ENCODE measurements at places on chromosomes 16 and 17. TPM values are rescaled to one million over a fixed set of nuclear protein-coding genes. Genes with fewer than 3 reads are reported as not detected.

The DNAAF8 gene
- not detected for polyA plus RNA-seq

The MT1A gene
- polyA plus RNA-seq: not detected

The CRHR1 gene
- not detected for polyA plus RNA-seq

The GNG13 gene
- not detected for polyA plus RNA-seq

The SYT17 gene
- polyA plus RNA-seq: 24.9 TPM

The SLFN14 gene
- not detected for polyA plus RNA-seq

The WFDC1 gene
- not detected for polyA plus RNA-seq

The CCL1 gene
- polyA plus RNA-seq: not detected

DNA sequence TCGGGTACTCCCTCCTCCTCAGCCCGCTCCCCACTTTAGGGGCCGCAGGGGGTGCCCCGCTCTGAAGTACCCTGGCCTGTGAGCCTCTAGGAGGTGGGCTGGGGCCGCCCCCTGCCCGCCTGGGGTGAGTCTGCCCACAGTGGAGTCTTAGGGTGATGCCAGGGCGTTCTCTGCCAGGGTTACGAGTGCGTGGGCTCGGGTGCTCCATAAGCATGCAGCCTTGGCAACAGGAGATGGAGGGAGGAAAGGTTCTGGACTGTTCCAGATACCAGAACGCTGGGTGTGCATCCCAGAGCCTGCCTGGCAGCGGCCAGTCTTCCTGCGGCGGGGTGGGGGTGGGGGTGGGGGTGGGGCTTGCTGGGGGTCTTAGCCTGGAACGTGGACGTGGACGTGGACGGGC is 15.9 kb downstream of the CACNA1H start:
- DNase-seq: no peak
- H3K36me3 ChIP-seq: no peaks in the 10 kb centered on the region
- H3K4me1 ChIP-seq: no peaks in the 10 kb centered on the region

DNA sequence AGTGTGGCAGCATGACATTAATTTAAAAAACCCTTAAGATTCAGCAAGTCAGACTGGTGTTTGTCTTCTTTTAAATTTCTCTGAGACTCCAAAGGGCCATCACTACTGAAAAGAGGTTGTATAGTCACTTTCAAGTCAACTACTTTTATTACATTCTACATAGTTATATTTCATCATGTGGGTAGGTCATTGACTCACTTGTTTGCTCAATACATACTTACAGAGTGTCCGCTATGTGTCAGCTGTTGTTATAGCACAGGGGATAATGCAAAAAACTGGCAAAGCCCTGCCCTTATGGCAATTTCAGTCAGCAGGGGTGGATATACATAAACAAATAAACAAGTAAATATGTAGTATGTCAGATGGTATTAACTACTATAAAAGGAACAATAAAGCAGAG is 2.5 kb upstream of the MYH4 start:
- no peak for DNase-seq
- H3K4me3 ChIP-seq: no peak overlapping the region
- peaks cover 3% of the 10 kb centered on the region for H3K27me3 ChIP-seq
- no peaks in the 10 kb centered on the region for H3K4me1 ChIP-seq

GRCh38 chr16:50259334-50260205 is 6.8 kb upstream of the ADCY7 start:
- H3K4me3 ChIP-seq: no peak overlapping the region
- no peak overlapping the region for H3K27ac ChIP-seq
- DNase-seq: no peak
- H3K4me1 ChIP-seq: peaks cover 4% of the 10 kb centered on the region
- H3K36me3 ChIP-seq: no peaks in the 10 kb centered on the region

- H3K4me3 ChIP-seq: no peak overlapping the region
- no peaks in the 10 kb centered on the region for H3K36me3 ChIP-seq
- no peak for DNase-seq
- no peaks in the 10 kb centered on the region for H3K4me1 ChIP-seq
- H3K27me3 ChIP-seq: no peaks in the 10 kb centered on the region
Measured at GRCh38 chr16:70610273-70611223, 35.8 kb upstream of the IL34 start.

- no peaks in the 10 kb centered on the region for H3K27me3 ChIP-seq
- no peak overlapping the region for H3K27ac ChIP-seq
- no peak overlapping the region for H3K4me3 ChIP-seq
- H3K36me3 ChIP-seq: no peaks in the 10 kb centered on the region
- DNase-seq: no peak
Measured at GRCh38 chr17:6057562-6057961, 12.6 kb upstream of the WSCD1 start.

DNA sequence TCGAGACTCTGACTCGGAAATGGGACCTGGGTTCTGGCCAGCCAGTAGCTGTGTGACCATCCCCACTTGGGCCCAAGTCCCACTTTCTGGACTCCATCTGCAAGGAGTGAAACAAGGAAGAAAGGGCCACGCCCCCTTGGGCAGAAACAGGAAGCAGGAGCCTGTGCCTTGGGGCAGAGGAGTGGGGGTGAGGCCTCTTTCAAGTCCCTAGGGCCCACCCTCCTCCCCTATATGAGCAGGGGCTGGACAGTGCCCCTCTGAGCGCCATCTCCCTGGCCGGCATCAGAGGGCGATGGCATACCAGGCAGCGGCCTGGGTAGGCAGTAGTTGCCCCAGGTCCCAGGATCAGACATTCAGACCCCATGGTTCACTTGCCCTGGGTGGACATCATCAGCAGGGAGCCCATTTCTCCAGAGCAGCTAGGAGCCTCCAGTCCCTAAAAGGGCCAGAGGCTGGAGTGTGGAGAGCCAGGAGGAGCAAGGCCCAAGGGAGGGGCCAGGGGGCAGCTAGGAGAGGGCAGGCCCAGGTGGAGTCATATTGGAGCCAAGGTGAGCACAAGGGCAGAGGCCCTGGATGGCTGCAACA is 7.1 kb downstream of the BCAR1 start:
- H3K27me3 ChIP-seq: peaks cover 17% of the 10 kb centered on the region
- no peaks in the 10 kb centered on the region for H3K36me3 ChIP-seq

GRCh38 chr17:18917506-18918032 is 34.4 kb upstream of the SLC5A10 start:
- H3K4me1 ChIP-seq: peaks cover 29% of the 10 kb centered on the region
- no peak overlapping the region for H3K4me3 ChIP-seq
- peaks cover 27% of the 10 kb centered on the region for H3K36me3 ChIP-seq
- DNase-seq: no peak
- H3K27ac ChIP-seq: no peak overlapping the region

DNA sequence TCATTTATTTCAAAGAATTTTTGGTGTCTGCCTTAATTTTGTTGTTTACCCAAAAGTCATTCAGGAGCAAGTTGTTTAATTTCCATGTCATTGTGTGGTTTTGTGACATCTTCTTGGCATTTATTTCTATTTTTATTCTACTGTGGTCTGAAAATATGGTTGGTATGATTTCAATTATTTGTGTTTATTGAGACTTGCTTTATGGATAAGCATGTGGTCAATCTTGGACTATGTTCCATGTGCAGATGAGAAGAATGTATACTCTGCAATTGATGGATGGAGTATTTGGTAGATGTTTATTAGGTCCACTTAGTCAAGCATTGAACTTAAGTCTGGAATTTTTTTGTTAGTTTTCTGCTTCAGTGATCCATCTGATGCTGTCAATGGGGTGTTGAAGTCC is 383.0 kb downstream of the PMP22 start:
- no peak for DNase-seq
- no peak overlapping the region for H3K4me3 ChIP-seq
- H3K27ac ChIP-seq: no peak overlapping the region
- H3K27me3 ChIP-seq: no peaks in the 10 kb centered on the region

- no peak overlapping the region for H3K27ac ChIP-seq
- no peaks in the 10 kb centered on the region for H3K27me3 ChIP-seq
- no peaks in the 10 kb centered on the region for H3K36me3 ChIP-seq
- H3K4me3 ChIP-seq: no peak overlapping the region
- no peak for DNase-seq
- no peaks in the 10 kb centered on the region for H3K4me1 ChIP-seq
Measured at GRCh38 chr17:32590974-32591373, 104.2 kb downstream of the CDK5R1 start.

DNA sequence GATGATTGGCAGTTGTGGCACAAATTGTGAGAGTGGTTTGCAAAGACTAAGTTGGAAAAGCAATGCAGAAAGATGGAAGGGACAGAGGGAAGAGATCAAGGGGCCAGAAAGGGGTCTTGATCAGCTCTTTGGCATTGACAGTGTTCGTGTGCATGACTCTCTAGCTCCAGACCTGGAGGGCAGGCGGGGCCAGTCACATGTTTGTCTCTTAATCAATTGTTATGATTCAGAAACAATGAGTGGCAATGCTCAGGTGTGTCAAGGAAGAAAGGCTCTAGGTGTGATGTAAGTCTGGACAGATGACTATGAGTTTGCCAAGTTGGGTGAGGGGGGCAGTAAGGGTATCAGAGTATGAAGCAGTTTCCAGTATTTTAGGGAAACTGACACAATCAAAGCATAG is 32.1 kb downstream of the WSB1 start:
- no peaks in the 10 kb centered on the region for H3K4me1 ChIP-seq
- no peaks in the 10 kb centered on the region for H3K27me3 ChIP-seq

GRCh38 chr17:21345236-21345635 is 30.9 kb upstream of the KCNJ12 start:
- no peak overlapping the region for H3K4me3 ChIP-seq
- DNase-seq: no peak
- H3K36me3 ChIP-seq: no peaks in the 10 kb centered on the region
- no peaks in the 10 kb centered on the region for H3K4me1 ChIP-seq
- no peaks in the 10 kb centered on the region for H3K27me3 ChIP-seq
- H3K27ac ChIP-seq: no peak overlapping the region

DNA sequence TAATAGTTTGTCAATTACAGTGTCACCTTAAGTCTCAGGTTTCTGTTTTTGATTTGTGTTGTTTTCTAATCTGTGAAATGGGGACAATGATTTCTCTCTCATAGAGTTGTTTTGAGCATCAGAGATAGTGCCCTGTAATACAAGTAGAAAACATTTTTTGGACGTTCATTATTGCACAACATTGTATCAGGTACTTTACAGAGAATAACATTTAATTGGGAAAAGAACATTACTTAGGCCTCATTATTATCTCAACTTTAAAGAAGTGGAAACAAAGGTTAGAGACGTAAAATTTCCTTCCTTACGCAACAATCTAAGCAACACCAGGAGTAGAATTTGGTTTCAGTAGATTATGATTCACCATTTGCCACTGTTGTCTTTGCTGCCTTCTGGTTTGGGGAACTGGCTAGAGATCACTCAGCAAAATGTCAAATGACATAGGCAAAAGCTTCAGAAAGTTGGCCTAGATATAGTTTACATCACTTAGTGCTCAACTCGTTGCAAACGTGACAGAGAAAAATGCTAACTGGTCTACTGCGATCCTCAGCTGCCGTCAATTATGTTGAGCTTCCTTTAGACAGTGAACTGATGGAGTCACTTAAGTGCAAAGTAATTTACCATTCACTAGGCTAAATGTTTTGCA is 1026.8 kb downstream of the CDH11 start:
- H3K4me1 ChIP-seq: no peaks in the 10 kb centered on the region
- DNase-seq: no peak
- H3K4me3 ChIP-seq: no peak overlapping the region
- H3K36me3 ChIP-seq: no peaks in the 10 kb centered on the region
- H3K27me3 ChIP-seq: no peaks in the 10 kb centered on the region
- no peak overlapping the region for H3K27ac ChIP-seq

DNA sequence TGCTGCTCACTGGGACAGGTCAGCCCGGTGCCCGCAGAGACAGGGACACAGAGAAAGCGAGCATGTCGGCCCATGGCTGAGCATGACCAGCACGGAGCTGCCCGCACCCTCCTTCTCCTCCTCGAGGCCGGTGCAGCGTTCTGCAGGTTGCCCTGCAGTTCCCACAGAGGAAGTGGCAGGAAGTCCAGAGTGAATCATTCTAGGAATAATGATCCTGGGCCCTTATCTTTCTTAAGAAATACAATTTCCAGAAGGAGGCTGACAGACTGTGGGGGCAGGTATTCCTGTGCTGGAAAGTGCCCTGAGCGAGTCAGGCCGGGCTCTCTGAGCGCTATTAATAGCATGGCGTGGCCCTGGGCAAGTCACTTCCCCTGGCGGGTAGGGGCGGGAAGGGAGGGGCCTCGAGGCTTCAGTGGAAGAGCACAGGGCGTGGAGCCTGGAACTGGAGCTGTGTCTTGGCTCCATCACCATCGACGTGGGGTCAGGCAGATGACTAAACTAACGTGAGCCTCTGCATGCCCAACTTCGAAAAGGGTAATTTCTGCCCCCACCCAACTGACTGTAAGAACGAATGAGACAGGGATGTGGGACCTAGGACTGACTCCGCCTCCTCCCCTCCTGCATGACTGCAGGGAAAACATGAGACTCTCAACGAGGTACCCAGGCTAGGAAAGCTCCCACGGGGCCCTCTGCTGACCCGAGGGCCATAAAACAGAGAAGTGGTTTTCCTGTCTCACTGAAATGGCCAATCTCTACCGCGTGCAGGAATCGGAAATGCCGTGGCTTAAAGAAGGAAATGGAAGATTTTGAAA is 9.8 kb downstream of the TMEM204 start:
- peaks cover 36% of the 10 kb centered on the region for H3K4me1 ChIP-seq
- H3K27ac ChIP-seq: no peak overlapping the region
- peak; percentile 73 for DNase-seq
- no peaks in the 10 kb centered on the region for H3K36me3 ChIP-seq

DNA sequence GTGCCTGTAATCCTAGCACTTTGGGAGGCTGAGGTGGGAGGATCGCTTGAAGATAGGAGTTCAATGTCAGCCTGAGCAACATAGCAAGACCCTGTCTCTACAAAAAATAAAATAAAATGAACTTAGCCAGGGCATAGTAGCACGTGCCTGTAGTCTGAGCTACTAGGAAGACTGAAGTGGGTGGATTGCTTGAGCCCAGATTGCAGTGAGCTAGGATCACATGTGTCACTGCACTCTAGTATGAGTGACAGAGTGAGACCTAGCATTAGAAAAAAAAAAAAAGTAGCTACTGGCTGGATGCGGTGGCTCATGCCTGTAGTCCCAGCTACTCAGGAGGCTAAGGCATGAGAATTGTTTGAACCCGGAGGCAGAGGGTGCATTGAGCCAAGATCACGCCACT is 6.0 kb downstream of the ADAP2 start:
- H3K4me3 ChIP-seq: no peak overlapping the region
- H3K27me3 ChIP-seq: no peaks in the 10 kb centered on the region
- H3K27ac ChIP-seq: no peak overlapping the region

DNA sequence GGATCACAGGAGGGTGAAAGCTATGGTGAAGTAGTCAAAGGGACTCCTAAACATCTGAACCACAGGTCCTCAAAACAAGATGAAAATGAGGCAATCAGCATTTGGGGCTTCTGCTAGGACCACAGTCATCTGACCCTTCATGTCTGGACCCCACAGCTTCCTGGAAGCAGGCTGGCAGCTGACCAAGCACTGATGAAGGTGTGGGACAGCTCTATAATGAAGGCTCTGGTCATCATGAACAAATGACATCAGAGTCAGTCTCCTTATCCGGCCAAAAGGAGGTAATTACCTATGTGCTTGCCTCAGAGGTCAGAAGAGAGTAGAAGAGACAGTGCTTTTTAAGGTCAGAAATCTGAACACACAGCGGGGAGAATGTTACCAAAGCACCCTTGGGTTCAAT is 101.2 kb upstream of the GNAO1 start:
- H3K36me3 ChIP-seq: no peaks in the 10 kb centered on the region
- H3K27me3 ChIP-seq: no peaks in the 10 kb centered on the region
- no peak overlapping the region for H3K27ac ChIP-seq
- H3K4me1 ChIP-seq: no peaks in the 10 kb centered on the region
- no peak for DNase-seq

Data from B cell (primary cell).